Bladder microvascular endothelial cell (primary cell): ENCODE measurements at places on chromosomes 4 and X. TPM values are rescaled to one million over a fixed set of nuclear protein-coding genes. Genes with fewer than 3 reads are reported as not detected.

ZFX gene
- 18.3 and 50.9 TPM in 2 replicates for total RNA-seq

ITM2A gene
- total RNA-seq: 115 and 191 TPM in 2 replicates

SFRP2 gene
- total RNA-seq: under 0.01 TPM in 1 of 2 replicates, not detected in the other

TREX2 gene
- 2.1 and 7.3 TPM in 2 replicates for total RNA-seq

SEPTIN6 gene
- 7.1 and 10.6 TPM in 2 replicates for total RNA-seq

S100P gene
- 0.06 and 0.16 TPM in 2 replicates for total RNA-seq

GPC3 gene
- total RNA-seq: not detected in 2 replicates

PAGE5 gene
- total RNA-seq: not detected in 2 replicates

AKAP4 gene
- not detected in 2 replicates for total RNA-seq

RTL9 gene
- not detected in 2 replicates for total RNA-seq

KCNE5 gene
- under 0.01 and 0.06 TPM in 2 replicates for total RNA-seq

TCEAL5 gene
- total RNA-seq: not detected in 2 replicates

LSM6 gene
- total RNA-seq: 24.5 and 28.2 TPM in 2 replicates

NRK gene
- 0.57 TPM in 1 of 2 replicates, not detected in the other for total RNA-seq

RIBC1 gene
- total RNA-seq: 0.16 and 0.19 TPM in 2 replicates

USP17L12 gene
- not detected in 2 replicates for total RNA-seq

MAGEA2 gene
- not detected in 2 replicates for total RNA-seq

STAP1 gene
- total RNA-seq: not detected in 2 replicates

BTK gene
- not detected in 2 replicates for total RNA-seq

FRMD7 gene
- total RNA-seq: under 0.01 TPM in 1 of 2 replicates, not detected in the other

SCML1 gene
- total RNA-seq: 5.7 and 8.7 TPM in 2 replicates

ING2 gene
- 5.0 and 6.5 TPM in 2 replicates for total RNA-seq

SRPK3 gene
- under 0.01 and 0.44 TPM in 2 replicates for total RNA-seq

GAB3 gene
- 8.3 and 13.9 TPM in 2 replicates for total RNA-seq

WWC2 gene
- 15.9 and 64.8 TPM in 2 replicates for total RNA-seq

FABP2 gene
- not detected in 2 replicates for total RNA-seq

TRIM60 gene
- not detected in 2 replicates for total RNA-seq

SLITRK4 gene
- 2.9 and 4.3 TPM in 2 replicates for total RNA-seq

MAGED4B gene
- 5.8 and 34.8 TPM in 2 replicates for total RNA-seq

CT47B1 gene
- total RNA-seq: not detected in 2 replicates

PDGFRA gene
- 0.76 and 0.81 TPM in 2 replicates for total RNA-seq

CYBB gene
- total RNA-seq: not detected in 2 replicates

NSUN7 gene
- total RNA-seq: under 0.01 TPM in 2 replicates

CT45A2 gene
- not detected in 2 replicates for total RNA-seq

VCX gene
- not detected in 2 replicates for total RNA-seq

SSX3 gene
- total RNA-seq: not detected in 2 replicates

ADGRL3 gene
- under 0.01 and 4.5 TPM in 2 replicates for total RNA-seq

RASSF6 gene
- total RNA-seq: not detected in 2 replicates

SLIT2 gene
- total RNA-seq: 1.3 TPM in 2 replicates

GYG2 gene
- total RNA-seq: under 0.01 and 1.8 TPM in 2 replicates

TSPAN7 gene
- 6.6 and 9.6 TPM in 2 replicates for total RNA-seq

RUFY3 gene
- total RNA-seq: 26.2 and 52.1 TPM in 2 replicates
